ENCODE measurements at places on chromosomes 5 and 9.

DNA sequence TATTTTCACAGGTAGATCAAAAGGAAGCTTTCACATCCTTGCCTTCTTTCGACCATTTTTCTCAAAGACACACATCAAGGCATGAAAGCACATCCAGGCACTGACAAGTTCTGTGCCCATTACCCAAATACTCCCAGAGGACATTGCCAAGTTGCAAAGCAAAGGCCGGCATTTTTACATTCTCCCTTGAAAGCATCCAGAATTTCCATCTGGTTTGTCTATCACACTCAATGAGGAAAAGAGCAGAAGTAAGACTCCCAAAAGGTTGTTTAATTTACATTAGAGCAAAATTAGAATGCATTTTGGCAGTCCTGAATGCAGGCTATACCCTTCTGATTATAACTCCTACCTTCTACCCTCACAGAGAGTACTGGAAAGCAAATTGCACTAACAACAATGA lies 160.5 kb downstream of the EPB41L4A start:
- DNase-seq: no peak

GRCh38 chr5:1396293-1396816 lies 48.9 kb downstream of the SLC6A3 start:
- no peak for DNase-seq

DNA sequence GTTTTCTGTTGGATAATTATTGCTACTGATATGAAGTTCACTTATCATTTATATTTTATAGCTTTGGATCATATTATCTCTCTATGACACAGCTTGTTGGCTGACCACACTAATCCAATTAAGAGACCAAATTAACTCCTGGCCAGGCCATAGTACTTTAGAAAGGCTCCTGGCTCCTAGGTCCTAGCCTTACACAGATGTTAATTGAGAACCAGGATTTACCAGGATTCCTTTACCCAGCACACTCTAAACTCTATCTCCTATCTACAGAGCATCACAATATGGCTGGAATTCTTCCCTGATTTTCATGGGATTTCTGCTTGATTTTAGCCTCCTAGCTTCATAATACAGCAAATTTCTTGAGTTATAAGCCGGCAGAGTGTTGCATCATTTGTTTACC lies 80.3 kb downstream of the SLCO6A1 start:
- DNase-seq: no peak

- no peak for DNase-seq
Measured at GRCh38 chr5:35030426-35031100, 17.2 kb downstream of the AGXT2 start.

DNA sequence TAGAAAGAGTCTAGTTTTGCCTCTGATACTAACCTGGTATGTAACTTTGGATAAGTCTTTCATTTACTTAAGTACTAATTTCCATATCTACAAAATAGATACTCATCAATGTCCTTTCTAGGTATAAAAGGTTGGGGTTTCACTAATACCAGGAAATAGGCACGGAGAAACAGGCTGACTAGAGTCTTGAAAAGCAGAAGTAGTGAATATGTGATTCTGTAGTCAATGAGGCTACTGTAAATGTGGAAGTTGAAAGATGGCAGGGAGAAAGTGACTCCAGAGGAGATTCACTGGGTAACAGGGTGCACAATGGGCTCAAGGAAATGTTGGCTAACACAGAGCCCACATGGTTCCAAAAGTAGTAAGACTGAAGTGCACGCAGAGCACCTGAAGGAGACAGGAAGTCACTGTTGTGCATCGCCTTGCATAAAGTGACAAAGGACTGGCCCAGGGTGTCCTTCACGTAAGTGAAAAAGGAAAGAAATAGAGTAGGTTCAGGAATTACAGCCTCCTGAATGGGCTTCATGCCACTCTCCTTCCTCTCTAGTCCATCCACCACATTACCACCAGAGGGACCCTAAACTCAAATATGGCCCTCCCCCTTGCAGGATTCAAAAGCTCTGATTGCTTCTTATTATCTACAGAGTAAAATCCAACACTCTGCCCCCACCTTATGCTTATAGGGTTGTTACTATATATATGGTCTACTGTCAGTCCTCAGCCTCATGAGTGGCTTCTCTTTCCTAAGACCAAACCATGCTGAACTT lies 288.0 kb upstream of the SMARCA2 start:
- peak; percentile 4 for DNase-seq

DNA sequence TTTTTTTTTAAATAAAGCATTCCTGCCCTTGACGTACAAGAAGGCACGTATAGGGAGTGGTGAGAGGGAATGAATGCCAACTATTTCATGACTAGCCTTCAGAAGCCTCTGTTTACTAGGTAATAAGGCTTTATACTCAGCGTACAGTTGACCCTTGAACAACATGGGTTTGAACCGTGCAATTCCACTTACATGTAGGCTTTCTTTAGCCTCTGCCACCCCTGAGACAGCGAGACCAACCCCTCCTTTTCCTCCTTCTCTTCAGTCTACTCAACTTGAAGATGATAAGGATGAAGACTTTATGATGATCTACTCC lies 22.5 kb downstream of the CDC42SE2 start:
- DNase-seq: no peak

- DNase-seq: no peak
Measured at GRCh38 chr9:3191715-3192114, 334.1 kb downstream of the RFX3 start.

DNA sequence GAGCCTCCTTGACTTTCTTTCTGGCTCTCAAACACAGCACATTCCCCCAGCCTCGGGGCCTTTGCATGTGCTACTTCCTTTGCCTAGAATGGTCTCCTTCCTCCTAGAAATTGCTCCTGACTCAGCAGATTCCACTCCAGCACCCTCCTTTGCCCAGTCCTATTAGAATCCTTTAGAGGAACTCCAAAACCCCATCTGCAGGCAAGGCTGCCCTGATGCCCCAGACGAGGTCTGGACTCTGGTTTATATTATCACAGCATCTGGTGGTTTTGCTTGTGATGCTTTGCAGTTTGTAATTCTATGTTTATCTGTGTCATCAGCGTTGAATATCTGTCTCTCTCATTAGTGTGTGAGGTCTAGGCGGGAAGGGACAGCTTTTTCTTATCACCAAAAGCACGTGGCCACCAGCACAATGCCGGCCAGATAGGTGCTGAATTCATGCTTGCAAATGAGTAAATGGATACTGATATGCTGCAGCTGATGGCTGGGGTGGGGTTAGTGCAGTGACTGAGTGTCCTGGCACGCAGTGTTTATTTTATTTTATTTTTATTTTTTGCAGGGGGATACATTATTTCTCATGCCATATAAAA lies 30.0 kb upstream of the ANKH start:
- DNase-seq: no peak

DNA sequence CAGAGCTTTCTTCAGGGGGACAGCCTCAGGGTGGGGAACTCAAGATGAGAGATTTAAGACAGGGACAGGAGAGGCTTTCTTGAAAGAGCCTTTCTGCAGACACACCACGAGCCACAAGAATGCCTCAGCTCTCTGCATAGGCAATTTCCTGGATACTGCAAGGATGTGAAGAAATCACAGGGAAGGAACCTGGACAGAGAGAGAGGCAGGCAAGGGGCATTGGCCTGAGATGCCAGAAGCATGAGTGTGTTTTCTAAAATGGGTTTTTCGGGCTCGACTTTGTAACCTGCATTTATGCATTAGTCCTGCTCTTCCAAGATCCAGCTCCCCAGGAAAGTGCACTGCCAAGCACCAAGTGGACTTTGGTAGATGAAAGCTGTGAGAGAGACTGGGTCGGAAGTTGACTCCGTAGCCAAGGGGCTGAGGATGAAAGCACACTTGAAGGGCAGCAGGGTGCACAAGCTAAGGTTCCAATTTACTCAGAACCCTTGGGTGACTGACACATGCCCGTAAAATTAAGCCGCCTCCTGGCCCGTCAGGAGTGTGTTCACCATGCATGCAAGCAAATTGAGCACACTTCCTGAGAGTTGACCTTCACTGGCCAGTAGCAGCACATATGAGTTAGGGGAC lies 90.9 kb downstream of the CFAP90 start:
- no peak for DNase-seq

DNA sequence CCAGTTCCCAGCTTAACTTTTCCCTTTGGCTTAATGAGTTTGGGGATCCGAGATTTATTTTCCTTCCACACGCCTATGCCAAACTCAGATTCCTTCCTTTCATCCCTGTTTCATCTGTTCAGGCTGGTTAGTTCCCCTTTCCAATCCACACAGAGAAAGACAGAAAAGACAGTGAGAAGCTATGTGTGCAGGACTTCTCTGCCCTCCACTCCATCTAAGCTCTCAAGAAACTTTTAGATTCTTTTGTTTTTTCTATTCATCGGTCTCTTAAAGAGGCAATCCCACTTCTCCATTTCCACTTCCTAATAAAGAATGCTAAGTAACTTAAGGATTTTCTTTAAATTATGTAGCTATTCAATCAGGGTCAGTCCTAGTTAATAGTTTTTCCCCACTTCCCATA lies 11.2 kb downstream of the ITGA1 start:
- DNase-seq: no peak

GRCh38 chr9:121122246-121123032 lies 47.7 kb downstream of the CNTRL start:
- no peak for DNase-seq

GRCh38 chr9:133869674-133870405 lies 122.3 kb downstream of the VAV2 start:
- DNase-seq: no peak

- no peak for DNase-seq
Measured at GRCh38 chr5:125750147-125750860, 672.9 kb upstream of the GRAMD2B start.

DNA sequence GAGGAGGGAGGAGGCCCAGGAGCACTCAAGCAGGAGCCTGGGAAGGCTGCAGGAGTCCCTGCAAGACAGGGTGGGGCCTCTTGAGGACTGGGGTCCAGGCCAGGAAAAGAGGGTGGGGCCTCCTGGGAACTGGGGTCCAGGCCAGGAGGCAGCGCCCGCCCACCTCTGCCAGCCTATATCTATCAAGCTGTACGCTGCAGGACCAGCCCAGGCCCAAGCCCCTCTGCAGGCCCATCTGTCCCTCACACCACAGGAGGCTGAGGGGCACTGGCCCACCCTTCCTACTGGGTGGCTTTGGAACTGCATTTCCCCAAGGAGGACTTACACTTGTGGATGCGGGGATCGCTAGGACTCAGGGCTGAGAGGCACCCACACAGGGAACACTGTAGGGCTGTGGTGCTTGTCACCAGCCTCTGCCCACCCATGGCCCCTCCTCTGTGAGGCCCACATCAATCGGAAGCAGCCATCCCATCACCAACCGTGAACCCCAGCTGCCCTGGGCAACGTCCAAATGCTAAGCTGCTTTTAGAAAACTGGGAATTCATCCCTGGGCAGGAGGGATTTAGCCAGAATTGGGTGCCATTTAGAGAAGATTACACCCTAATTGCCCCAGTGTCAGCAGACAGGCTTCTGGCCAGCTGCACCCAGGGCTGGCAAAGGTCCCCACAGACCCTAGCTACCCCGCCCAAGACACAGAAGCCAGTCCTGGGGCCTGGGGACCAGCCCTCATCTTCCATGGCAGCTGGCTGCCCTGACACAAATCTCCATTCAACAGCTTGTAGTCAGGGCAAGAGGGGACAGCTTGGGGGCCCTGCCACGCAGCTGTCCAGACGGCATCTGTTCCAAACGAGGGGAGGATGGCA lies 15.3 kb downstream of the BICD2 start:
- no peak for DNase-seq

DNA sequence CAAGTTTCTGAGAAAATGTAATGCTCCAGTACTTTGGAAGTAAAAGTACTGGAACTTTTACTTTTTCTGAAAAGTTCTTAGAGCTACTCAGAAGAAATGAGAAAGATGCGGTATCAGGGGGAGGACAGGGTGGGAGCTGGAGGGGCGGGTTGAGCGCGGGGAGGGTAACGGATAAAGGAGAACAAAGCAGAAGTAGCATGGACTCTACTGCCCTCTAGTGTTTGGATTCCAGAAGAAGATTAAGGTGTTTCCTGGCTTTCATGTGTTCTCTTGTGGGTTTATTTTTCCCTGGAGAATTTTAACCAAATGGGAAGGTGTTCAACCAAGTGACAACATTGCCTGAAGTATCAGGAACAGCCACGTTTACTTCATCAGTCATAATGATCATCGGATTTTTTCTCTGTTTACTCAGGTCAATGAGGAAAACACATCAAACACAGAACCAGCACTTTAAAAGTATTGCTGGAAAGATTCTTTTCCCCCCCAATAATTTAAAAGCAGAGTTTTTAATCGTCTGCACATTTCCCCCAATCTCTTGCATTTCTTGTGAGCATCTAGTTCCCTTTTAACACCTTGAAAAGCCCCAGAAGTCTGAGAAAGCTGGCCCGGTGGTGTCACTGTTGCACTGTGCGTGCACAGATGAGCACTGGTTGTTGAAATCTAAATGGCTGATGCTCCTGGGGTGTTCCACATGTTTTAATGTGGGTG lies 190.6 kb downstream of the MPDZ start:
- no peak for DNase-seq

- DNase-seq: no peak
Measured at GRCh38 chr5:8868283-8868682, 677.6 kb downstream of the SEMA5A start.

GRCh38 chr5:151086905-151087360 lies 6.1 kb upstream of the TNIP1 start:
- peak; percentile 70 for DNase-seq

- DNase-seq: no peak
Measured at GRCh38 chr5:120146787-120147186, 317.3 kb upstream of the PRR16 start.

- DNase-seq: no peak
Measured at GRCh38 chr5:29960323-29960722, 1233.2 kb upstream of the CDH6 start.

DNA sequence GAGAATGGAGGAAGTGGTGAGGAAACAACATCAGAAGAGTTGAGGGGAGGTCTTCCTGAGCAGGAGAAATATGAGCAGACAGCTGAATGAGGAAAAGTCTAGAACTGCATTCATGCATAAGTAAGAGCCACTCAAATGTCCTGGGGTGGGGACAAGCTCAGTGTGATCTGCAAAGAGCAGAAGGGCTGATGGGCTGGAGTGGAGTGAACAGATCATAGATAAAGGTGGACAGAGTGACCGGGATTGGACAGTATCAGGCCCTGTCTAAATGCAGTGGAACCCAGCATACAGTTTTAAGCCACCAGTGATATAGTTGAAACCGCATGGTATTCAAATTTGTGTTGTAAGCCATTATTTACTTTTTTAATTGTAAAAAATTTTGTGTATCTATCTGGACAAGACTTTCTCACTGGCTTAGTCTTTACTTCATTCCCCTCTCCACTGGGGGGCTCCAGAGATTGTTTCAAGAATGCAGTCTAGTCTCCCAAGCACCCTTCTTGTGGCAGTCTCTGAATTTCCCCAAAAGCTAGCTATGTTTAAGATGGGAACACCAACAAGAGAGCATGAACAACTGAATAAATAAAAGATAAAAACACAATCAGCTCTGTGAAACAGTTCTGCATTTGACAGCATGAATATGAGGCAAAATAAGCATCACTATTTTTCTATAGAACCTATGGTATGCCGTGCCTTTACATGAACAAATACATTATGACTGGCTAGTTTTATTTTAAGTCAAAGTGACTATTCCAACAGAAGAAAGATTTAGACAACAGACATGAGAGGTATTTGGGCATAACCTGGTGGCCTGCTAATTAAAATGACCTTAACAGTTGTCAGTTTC lies 10.7 kb upstream of the STK32A start:
- DNase-seq: no peak
